ENCODE measurements at places on chromosomes 2 and 18.

DNA sequence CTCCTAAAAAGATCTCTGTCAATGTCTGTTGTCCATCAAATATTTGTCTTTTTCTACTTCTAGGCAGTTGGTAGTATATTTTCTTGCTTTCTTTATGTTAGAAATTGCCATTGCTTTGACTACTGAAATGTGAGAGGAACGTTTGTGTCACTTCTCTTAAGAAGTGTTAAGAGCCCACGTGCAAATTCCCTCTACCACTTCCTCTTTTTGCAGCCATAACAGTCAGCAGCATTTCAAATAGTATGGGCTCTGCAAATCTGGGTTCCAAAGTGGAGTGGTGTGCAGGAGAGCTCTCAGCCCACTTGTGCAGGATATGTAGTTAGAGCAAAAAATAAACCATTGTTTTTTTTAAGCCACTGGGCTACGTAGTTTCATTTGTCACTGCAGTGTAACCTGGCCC lies 314.0 kb downstream of the MEIS1 start:
- DNase-seq: no peak

GRCh38 chr2:226366920-226367319 lies 432.7 kb downstream of the IRS1 start:
- DNase-seq: no peak

- no peak for DNase-seq
These were observed 409.0 kb upstream of the POU3F3 start for GRCh38 chr2:104444889-104445288.

DNA sequence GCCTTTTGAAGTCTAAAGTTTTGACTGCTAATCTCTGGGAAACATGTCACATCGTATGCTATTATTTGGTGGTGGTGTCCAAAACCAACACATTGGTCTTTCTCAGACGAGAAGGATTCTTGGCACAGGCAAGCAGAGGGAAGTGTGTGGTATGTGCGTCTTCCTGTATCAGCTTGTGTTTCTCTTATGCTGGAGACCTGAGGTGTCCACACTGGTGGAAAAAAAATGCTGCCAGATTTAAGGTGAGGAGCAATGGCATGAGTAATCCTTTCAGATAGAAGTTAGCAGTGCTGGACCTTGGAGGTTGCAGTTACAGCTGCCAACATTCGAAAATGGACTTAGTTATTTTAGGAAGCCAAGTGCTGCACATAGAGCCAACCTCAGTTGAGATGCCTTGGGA lies 11.7 kb upstream of the FHL2 start:
- no peak for DNase-seq

DNA sequence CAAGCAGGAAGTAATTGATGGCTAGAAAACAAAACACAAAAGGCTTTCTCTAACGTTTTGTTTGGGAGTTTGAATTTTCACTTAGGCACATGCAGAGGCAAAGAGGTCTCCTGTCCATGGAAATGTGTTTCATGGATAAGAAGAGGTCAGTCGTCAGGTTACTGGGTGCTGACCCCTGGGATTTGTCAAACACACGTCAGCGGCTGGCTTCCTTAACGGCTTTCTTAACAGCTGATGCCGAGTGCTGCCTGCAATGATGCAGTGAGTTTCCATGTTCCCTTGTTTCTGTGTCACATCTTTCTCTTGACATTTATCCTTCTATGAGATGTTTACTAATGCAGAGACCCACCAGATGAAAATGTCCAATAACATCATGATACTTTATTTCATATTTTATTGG lies 31.7 kb downstream of the GPR39 start:
- no peak for DNase-seq

DNA sequence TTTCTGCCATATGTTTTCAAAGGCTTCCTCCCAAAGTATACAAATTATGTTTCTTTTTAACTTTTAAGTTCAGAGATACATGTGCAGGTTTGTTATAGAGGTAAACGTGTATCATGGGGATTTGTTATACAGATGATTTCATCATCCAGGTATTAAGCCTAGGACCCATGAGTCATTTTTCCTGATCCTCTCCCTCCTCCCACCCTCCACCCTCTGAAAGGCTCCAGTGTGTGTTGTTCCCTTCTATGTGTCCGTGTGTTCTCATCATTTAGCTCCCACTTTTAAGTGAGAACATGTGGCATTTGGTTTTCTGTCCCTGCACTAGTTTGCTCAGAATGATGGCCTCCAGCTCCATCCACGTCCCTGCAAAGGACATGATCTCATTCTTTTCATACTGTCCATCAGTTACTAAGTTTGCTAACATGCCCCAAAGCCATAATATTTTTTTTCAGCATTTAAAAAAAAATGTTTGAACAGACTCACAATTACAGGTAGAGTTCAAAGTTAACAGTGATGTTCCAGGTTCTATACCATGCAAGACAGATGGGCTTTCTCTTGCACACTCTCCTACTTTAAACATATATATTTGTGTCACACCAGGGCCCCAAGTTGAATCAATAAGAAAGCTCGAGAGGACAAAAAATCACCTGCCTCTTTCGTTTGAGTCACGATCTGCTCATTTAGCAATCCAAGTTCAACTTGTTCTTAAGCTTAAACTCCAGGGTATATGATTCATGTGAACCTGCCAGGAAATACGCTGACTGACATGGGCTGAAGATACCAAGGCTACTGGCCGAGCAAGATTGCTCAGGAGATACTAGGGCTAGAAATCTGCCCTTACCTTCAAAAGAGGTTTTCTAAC lies 77.6 kb downstream of the AP1S3 start:
- DNase-seq: no peak

GRCh38 chr2:207138627-207139297 lies 27.0 kb downstream of the KLF7 start:
- no peak for DNase-seq

- no peak for DNase-seq
These were observed 70.7 kb upstream of the ALPP start for GRCh38 chr2:232307854-232308253.

DNA sequence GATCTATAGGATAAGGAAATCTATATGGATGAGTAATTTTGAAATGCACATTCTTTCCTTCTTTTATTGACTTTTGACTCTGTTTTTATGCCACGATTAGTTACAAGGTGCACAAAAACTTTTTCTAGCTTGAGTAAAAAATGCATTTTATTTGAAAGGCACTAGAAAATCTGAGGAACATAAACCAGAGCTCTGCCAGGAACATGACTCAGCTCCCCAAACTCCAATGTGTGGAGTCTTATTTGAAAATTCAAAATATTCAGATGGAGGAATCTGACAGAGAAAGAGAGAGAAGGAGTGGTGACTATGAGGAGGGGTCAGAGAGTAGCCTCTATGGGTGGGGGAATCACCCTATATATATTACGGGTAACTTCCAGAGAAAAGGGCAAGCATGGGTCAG lies 231.0 kb downstream of the DCC start:
- DNase-seq: no peak

- DNase-seq: no peak
These were observed 100.1 kb upstream of the APCDD1 start for GRCh38 chr18:10354241-10354811.

- DNase-seq: no peak
These were observed 66.6 kb upstream of the ID2 start for GRCh38 chr2:8615252-8615575.

- DNase-seq: no peak
These were observed 379.8 kb upstream of the FANCL start for GRCh38 chr2:58620896-58621295.

GRCh38 chr2:205199165-205199850 lies 483.0 kb upstream of the NRP2 start:
- DNase-seq: no peak

DNA sequence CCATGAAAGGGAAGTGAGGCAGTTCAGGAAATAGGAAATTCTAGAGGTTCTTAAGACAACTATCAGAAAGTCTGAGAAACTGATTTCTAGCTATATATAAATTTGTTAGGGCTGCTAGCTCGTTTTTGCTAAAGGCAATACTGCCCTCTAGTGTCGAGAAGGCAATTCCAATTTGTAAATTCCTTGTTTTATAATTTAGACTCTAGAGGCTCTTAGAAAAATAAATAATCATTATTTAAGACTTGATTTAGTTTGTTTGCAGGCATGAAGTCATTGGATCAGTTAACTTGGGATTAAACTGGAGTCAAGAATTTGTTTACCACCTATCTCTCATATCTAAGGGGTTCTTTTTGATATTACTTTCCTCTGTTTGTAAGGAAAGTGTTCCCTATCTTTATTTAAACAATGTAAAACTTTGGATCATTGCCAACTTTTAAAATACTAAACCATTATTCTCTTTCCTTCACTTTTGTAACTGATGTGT lies 66.2 kb downstream of the ACVR2A start:
- DNase-seq: no peak

GRCh38 chr2:156459720-156460119 lies 23.5 kb downstream of the GPD2 start:
- no peak for DNase-seq

DNA sequence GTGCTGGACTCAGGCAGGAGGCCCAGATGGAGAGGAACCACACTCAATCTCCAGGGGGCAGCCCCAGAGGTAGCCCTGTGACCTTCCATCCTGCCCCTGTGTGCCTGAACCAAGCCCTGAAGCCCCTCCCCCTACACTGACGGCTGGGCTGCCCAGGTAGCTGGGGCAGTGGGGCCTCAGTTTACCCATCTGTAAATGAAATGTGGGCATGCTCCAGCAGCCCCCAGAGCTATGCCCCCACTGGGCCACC lies 15.8 kb downstream of the CROCC2 start:
- no peak for DNase-seq

DNA sequence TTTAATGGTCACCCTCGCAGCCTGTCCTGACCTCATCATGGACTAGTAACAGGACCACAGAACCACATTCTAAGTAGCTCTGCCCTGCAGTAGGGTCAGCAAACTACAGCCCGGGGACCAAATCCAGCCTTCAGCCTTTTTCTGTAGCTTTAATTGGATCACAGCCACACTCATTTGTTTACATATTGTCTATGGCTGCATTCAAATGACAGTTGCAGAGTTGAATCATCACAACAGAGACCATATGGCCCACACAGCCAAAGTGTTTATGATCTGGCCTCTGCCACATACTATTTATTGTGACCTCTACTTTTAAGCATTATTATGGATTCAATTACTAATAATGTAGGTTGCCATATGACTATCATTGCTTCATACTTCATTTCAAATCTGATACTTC lies 47.7 kb downstream of the MAP3K19 start:
- no peak for DNase-seq
